ENCODE measurements at places on chromosomes 2 and 18. TPM values are rescaled to one million over a fixed set of nuclear protein-coding genes. Genes with fewer than 3 reads are reported as not detected.

SLC16A14 gene
- total RNA-seq = 0.99 TPM

ATP6V1B1 gene
- 17.9 TPM for total RNA-seq

DUSP2 gene
- total RNA-seq = 6.0 TPM

GRCh38 chr2:218444692-218445357, 25.9 kb downstream of the VIL1 start:
- peaks cover 7% of the 10 kb centered on the region for H3K4me1 ChIP-seq
- no peak overlapping the region for H3K27ac ChIP-seq
- H3K36me3 ChIP-seq = peaks cover 11% of the 10 kb centered on the region
- no peaks in the 10 kb centered on the region for H3K27me3 ChIP-seq

DNA sequence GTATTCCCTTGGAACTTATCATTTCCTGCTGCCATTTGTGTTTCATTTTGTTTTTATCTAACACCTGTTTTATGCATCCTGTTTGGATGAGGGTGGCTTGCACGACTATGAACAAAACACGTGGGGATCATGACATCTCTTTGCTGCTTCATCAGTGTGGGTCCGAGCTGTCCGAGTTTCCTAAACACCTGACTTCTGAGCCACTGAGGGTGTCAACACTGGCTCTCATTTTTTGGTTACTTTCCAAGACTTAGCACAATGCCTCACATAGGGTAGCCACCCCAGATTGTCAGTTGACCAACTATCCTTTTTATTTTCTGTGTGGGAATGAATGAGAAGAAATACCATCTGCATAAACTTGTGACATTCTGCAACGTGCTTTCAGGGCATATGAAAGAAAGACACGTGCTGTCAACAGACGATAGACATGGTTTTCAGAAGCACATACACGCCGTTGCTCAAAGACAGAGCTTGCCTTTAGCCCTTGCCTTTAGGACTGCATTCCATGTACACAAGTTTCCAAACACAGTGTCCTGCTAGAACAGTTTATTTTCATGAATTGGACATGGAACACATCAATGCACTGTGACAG, 166.7 kb downstream of the MYT1L start:
- H3K27me3 ChIP-seq = no peaks in the 10 kb centered on the region
- H3K4me3 ChIP-seq = no peak overlapping the region
- H3K36me3 ChIP-seq = no peaks in the 10 kb centered on the region
- H3K4me1 ChIP-seq = no peaks in the 10 kb centered on the region
- no peak overlapping the region for H3K27ac ChIP-seq

- no peak for DNase-seq
- no peak overlapping the region for H3K4me3 ChIP-seq
- no peaks in the 10 kb centered on the region for H3K27me3 ChIP-seq
- no peaks in the 10 kb centered on the region for H3K36me3 ChIP-seq
These were observed 12.1 kb upstream of the AMER3 start for GRCh38 chr2:130743278-130743677.

All from body of pancreas (tissue), 4 donors.